ENCODE measurements at places on chromosomes 12 and 14.

DNA sequence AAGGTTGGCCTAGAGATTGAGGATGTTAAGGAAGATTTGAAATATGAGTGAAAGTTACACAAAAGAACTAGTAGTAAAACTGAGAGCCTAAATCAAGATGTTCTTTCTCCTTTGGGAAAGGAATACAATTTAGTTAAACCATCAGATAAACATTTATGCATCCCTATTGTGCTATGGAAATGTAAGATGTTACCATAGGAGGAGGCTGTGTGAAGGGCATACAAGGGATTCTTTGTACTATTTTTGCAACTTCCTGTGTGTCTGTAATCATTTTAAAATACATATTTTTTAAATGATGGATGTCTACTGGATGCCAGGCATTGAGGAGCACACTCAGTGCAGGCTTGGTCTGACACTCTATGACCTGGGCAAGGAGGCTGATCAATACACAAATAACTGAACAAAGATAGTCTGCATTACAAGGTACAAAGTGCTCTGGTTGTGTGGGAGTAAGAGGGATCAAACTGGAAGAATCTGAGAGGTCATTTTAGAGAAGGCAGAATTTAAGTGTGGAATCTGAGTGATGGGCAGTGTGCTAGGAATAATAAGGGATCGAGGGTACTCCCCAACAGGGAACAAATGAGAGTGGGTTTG is 5.8 kb upstream of the CHPT1 start:
- no peak for DNase-seq

GRCh38 chr14:77063571-77064171 is 34.4 kb upstream of the CIPC start:
- DNase-seq = no peak

DNA sequence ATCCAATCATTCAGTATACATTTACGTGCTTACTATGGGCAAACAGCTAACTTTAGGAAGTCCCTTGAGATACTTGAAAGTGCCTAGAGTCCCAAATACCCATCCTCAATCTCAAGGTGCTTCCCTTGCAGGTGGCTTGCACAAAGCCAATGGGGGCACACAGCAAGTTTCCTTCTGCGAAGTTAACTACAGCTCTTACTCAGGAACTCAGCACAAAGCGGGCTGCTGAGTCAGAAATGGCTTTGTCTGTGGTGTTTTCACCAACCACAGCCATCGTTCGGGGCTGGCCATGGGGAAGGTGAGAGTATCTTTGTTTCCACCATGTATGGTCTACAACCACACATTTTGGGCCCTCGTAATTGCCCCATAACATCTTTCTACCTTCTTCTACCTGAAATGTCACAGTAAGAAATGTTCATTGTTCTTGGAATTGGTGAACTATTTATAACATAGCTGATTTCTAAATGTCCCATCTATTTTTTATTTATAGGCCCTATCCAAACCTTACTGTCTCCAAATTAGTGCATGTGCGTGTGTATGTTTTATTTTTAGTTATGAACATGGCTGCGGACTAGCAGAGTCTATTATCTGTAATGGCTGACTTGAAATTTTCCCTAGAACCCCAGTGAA is 13.9 kb downstream of the MFAP5 start:
- DNase-seq = peak; percentile 87

DNA sequence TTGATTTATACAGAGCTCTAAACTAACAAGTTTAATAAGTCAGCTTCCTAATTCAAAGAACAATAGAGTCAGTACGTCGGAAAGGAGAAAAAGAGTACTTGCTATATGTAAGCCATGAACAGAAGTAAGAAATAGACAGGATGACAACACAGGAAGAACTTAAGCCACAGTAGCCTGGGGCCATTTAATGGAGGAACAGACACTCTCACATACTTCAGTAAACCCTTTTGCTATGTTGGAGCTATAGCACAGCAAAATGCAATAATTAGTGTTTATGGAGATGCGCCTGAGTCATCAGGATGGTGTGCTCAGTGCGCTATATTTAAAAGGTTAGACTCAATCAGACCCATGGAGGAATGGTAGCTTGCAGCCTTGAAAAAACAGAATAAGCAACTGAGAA is 61.0 kb downstream of the SRGAP1 start:
- no peak for DNase-seq

DNA sequence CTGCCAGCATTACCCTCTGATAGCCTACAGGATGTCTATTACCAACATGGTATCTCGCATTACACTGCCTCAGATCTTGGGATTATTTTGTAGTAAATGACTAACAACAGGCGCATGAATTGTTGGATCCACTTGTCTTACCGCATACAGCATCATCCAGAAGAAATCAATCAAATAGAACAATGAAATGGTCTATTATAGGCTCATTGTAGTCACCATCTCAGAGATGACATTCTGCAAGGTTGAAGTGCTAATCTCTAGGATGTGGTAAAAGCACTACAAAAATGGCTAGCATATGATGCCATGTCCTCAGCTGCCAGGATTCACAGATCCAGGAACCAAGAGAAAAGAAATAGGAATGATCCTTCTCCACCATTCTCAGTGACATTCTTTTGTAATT is 52.0 kb downstream of the WASHC3 start:
- DNase-seq = no peak

GRCh38 chr12:109165599-109165998 is 49.2 kb downstream of the ACACB start:
- no peak for DNase-seq

GRCh38 chr14:97077687-97078086 is 280.5 kb downstream of the VRK1 start:
- DNase-seq = no peak

- peak; percentile 94 for DNase-seq
These were observed 1494.7 kb upstream of the TMEM132C start for GRCh38 chr12:126772171-126772864.

GRCh38 chr12:76085520-76085868 is 1.0 kb upstream of the NAP1L1 start:
- DNase-seq = peak; percentile 19

DNA sequence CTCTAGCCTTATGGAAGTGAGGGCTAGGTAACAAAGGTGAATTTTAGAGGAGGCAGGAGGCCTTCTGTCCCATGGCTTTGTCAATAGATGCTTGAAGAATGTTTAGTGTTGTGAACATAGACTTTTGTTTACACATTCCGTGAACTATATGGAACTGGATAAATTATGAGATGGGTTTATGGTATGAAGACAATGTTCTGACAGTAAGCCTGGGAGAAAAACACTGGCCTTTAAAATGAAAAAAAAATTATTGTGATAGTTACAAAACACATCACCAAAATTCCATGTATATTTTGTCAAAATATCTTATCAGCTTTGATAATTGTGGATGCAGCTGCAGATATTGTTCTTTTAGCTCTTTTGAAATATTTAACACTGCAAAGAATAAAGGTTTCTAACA is 251.5 kb upstream of the DCN start:
- no peak for DNase-seq

Data from MM.1S (cell line).